ENCODE measurements at places on chromosomes 1 and 21.

DNA sequence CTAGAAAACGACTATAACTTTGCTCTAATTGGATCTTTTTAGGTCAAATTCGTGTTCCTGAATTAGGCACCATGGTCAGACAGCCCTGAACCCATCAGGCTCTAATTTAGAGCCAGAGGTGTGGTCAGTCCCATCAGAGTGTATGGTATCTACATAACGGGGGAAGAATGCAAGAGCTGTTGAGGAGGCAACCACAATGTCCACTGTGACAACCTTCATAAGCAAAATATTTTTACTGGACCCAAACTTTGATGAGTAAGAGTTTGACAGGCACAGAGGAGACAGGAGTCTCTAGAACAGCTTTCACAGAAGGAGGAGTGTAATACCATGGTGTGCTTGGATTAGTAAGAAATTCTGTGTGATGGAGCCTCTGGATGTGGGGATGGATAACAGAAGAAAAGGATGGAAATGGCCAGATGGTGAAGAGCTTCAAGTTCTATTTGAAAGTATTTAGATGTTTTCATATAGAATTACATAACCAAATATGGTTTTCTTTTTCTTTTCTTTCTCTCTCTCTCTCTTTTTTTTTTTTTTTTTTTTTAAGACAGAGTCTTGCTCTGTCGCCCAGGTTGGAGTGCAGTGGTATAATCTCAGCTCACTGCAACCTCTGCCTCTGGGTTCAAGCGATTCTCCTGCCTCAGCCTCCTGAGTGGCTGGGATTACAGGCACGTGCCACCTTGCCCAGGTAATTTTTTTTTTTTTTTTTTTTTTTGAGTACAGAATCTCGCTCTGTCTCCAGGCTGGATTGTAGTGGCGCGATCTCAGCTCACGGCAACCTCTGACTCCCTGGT lies 24.9 kb downstream of the UBE2U start:
- DNase-seq, result no peak

DNA sequence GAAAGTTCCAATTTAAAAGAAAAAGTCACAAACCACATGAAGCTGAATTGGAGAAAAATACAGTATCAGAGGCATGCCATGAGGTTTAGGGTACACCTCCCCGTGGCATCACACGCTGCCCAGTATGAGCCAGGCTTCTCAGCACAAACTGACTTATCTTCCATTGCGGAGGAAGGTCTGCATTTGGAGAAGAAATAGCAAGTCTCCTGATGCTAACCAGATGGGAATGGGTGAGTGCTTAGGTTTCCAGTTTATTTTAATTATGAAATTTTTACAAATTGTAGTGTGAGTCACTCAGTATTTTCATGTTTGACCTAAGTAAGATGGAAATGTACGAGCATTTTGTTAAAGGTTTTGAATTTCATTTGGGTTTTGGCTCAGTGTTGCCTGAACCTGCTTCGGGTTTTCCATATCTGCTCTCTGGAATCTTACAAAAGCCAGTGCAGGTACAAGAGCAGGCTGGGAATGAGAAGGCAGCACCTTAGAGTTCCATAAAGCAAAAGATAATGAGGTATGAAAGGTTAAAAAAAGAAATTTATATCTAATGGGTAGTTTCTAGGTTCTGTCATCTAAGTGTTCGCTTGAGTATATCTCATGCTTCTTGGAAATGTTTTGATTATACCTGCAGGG lies 213.9 kb downstream of the PATJ start:
- no peak for DNase-seq

GRCh38 chr1:214422137-214422671 lies 129.2 kb downstream of the PTPN14 start:
- no peak for DNase-seq

- DNase-seq, result no peak
Measured at GRCh38 chr1:95407131-95407885, 173.3 kb downstream of the RWDD3 start.
